ENCODE measurements at places on chromosomes 2 and 18.

- DNase-seq = no peak
Measured at GRCh38 chr2:28155086-28155485, 237.6 kb upstream of the FOSL2 start.

- no peak for DNase-seq
Measured at GRCh38 chr18:61832858-61833257, 59.9 kb downstream of the RNF152 start.

DNA sequence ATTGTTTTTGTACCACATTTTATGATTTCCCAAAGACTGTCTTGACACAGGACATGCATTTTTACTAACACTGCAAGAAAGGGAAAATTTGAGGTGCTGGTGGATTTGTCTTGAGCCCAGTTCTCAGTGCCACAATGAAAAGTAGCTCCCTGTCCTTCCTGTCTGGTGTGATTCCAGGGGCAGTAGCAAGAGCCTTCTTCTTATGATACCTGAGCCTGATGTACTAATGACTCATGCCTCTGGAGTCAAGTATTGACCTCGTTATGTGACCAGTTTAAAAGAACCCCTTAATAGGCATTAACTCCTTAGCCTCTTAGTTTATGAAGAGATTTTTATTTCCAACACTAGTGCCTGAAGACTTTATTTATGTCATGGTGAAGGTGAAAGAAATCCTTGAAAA, 728.6 kb downstream of the SLC4A3 start:
- no peak for DNase-seq

- no peak for DNase-seq
Measured at GRCh38 chr2:84823788-84824187, 57.1 kb downstream of the TRABD2A start.

DNA sequence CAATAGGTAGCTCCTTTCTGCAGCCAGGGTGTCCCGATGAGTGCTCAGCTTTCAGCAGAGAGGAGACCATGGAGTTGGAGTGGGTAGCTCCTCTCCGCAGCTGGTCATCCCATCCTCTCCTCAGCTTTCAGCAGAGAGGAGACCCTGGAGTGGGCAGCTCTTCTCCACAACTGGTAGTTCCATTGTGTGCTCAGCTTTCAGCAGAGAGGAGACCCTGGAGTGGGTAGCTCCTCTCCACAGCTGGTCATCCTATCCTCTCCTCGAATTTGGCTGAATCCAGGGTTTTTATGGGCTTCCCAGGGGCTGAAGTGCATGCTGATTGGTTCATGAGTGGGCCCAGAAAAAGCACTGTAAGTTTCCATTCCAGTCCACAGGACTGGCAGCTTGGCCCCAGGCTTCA, 75.2 kb downstream of the NCOA1 start:
- no peak for DNase-seq

DNA sequence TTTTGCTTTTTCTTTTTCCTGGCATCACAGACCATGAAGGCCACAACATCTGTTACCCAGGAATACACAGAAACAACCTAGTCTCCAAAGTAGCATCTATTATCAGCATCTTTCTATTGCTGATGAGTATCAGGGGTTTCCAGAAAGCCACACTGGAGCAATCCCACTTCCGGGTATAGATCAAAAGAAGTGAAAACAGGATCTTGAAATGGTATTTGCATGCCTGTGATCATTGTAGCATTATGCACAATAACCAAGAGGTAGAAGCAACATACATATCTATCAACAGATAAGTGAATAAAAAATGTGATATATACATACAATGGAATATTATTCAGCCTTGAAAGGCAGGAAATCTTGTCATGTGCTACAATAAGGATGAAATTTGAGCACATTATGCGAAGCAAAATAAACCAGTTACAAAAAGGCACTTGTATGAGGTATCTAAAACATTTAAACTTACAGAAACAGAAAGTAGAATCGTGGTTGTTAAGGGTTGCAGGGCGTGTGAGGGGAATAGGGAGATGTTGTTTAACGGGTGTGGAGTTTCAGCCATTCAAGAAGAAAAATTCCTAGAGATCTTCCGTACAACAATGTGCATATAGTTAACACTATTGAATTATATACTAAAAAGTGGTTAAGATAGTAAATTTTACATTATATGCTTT, 115.1 kb downstream of the KCNE4 start:
- no peak for DNase-seq

- no peak for DNase-seq
Measured at GRCh38 chr2:99340669-99341236, 3.6 kb downstream of the EIF5B start.

GRCh38 chr2:120239488-120240287, 13.0 kb upstream of the RALB start:
- no peak for DNase-seq

DNA sequence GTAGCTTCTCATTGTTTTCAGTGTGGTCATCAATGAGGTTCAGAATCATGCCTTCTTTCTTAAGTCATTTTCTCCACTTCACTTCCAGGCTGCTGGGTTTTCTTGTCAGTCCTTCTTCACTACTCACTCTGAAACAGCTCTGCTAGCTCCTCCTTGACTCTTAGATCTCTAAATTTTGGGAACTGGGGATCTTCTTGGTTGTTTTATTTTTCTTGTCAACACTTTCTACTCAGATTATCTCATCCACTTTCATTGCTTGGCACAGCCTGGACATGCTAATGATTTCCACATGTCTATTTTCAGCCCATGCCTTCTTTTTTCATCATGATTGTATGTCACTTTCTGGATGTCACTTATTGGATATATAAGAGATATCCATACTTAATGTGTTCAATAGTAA, 517.8 kb upstream of the DSEL start:
- no peak for DNase-seq

DNA sequence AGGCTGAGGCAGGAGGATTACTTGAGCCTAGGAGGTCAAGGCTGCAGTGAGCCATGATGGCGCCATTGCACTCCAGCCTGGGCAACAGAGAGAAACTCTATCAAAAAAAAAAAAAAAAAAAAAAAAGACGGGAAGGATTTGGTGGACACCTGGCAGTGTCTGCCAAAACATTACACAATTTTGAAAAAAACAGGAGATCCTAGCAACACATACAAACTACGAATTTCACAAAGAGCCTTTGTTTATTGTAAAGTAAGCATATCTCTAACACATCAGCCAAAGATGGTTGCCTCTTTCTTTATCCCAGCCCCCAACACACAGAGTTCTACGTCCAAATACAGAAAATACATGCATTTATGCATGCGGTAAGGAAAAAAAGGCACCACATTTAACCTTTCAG, 7.6 kb downstream of the GPR45 start:
- no peak for DNase-seq

DNA sequence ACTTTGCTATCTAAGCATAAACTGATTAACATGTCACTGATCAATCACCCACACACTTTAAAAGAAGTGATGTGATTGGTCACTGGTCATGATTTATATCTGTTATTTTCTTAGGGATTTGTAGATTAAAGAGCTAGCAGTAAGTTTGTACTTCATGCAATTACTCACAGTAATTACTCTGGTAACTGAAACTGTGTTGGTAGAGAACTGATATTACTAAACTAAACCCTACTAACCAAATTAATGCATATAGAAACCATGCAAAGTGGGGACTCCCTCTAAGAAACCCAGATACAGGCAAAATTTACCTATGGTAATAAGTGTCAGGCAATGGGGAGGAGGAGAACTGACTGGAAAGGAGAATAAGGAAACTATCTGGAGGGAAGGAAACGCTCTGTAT, 44.8 kb upstream of the C2orf15 start:
- DNase-seq = no peak

GRCh38 chr2:46187112-46187618, 110.0 kb upstream of the EPAS1 start:
- DNase-seq = peak; percentile 84

DNA sequence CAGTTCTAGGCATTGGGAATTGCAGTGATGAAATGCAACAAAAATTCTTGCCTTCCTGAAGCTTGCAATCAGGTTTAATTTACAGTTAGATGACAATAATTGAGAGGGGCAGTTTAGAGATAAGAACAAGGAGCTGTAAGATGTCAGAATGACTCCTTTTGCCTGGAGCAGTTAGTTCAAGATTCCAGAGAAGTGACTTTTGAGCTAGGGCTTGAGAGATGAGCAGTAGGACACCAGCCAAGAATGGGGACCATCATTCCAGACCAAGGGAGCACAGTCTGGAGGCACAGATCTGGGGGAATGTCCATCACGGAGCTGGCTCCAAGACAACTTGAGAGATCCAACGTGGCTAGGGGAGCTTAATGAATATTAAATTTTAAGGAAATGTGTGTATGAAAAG, 26.8 kb downstream of the CACNB4 start:
- DNase-seq = no peak

DNA sequence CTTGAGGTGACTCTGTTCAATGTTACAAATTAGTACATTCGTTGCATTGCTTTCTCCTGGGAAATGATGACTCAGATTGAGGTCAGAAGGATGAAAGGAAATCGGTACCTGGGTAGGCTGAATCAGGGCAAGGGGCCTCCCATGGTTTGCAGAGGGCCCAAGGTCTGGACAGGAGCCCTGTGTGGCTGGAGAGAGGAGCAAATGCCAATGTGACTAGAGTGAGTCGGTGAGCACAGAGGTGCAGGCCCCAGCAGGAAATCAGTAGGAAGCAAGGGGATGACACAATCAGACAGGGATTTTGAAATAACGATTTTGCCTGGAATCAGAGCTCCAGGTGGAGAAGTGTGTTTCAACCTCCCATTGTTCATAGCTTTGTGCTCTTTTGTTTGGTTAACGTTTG, 118.9 kb downstream of the CCDC102B start:
- peak; percentile 4 for DNase-seq

DNA sequence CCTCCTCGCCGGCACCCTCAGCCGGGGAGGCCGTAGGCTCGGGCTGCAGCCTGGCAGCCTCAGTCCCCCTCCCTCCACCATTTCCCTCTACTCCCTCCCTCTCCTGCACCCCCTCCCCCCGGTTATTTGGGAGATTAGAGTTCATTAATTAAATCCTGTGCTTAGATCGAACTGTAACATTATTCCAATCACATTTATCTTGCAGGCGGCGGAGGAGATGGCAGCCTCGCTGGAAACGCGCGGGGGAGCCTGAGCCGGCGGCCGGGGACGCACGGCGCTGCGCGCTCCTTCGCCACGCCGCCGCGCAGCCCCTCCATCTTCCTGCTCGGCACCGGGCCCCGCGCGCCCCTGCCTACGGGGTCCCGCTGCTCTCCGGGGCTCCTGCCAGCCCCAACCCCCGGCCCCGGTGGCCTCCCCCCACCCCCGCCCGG, at the start of gene ST8SIA3:
Gene ST8SIA3 (plus strand): TSS at position 287 of the 431 bp plus-strand sequence. CDS start 290 bp downstream, outside the sequence.
- DNase-seq = no peak

DNA sequence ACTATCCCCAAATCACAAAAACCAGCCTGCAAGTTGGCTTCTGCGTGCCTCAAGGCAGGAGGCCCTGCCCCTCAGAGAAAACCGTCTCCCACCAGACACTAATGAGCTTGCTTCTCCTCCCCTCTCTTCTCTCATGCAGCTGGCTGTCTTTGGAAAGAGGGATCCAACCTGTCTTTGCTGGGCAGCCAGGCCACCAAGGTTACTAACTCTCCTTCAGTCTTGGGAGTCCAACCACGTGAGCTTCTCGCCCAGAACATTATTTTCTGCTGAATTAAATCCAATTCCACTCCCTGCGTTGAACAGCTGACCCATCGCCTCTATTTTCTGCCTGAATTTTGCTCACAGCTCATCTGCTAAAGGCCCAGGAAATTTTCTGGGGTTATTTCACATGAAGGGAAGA, 291.3 kb upstream of the NCKAP5 start:
- DNase-seq = no peak

- DNase-seq = peak; percentile 73
Measured at GRCh38 chr18:3281456-3282400, 19.8 kb downstream of the MYL12B start.

DNA sequence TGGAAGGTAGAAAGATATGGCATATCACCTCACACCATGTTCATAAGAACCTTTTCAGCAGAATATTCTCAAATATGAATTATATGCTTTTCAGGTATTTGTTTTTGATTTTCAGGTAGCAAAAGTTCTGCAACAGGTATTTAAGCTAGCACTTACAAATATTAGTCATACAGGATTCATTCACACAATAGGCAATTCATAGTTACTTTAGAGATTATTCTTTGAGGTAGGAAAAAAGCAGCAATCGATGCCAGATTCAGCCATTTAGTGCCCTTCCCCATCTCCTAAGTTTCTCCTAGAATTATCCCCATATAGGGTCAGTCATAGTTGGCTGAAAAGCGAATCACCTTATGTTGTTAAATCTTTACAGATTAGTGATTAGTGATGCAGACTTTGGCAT, 177.4 kb upstream of the MMADHC start:
- no peak for DNase-seq

DNA sequence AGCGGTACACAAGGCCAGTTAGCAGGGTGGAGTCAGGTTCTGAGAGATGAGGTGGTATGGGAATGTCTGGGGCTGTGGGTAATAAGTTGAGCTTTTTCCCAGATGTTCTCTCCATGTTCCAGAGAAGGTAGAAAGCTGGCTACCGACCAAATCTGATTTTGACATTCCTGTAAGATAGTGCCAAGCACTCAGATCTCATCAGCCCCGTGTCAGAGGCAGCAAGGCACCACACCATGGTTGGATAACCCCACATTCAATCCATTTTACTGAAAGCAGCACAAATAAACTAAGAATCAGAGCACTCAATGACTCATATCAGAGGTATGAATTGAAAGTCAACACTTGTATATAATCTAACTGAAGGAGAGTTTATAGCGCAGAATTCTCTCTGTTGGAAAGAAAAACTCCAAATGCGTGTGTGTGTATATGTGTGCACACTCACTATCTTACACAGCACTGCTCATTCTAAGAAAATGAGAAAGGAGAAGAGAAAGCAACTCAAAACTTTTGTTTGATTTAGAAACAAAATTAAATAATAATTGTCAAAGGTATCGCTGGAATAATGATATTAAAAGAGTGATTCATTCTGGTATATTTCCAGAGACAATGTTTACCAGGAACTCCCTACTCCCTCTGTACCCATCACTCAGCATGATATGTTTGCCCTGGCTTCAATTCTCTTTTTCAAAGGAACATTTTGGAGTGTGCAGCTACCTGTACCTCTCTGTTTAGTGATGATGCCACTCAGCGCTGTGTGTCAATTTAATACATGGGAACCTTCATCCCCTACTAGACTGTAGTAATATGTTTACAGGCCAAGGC, 375.1 kb upstream of the ID2 start:
- DNase-seq = no peak

- DNase-seq = no peak
Measured at GRCh38 chr2:99682275-99683060, 192.7 kb upstream of the REV1 start.

GRCh38 chr18:21669736-21670285, 34.8 kb downstream of the ABHD3 start:
- no peak for DNase-seq

DNA sequence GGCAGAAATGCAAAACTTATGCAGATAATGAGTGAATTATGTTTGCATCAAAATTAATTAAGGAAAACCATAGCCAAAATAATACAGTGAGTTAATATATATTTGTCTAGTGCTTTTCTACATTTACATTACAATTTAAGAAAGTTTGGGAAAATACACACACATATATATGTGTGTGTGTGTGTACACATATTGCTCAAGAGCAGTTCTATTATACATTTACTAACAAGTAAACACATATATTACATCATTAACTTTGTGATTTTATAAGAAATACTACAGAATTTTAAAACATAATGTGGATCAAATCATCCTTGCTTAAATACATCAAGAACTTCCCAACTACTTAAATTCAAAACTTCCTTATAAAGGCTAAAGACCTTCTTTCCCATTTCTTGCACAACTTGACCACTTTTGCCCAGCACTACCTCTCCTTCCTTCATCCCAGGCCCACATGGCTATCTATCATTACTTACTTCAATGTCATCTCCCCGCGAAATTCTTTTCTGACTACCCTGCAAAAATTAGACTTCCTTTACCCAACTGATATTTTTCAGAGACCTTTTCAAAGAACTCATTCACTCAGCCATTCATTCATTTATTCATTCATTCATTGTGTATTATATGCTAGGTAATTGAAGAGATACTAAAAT, 68.4 kb downstream of the COL5A2 start:
- DNase-seq = no peak
